ENCODE measurements at places on chromosomes 6 and 20.

- no peak for DNase-seq
Observed at GRCh38 chr6:455835-456234, 64.3 kb downstream of the IRF4 start.

DNA sequence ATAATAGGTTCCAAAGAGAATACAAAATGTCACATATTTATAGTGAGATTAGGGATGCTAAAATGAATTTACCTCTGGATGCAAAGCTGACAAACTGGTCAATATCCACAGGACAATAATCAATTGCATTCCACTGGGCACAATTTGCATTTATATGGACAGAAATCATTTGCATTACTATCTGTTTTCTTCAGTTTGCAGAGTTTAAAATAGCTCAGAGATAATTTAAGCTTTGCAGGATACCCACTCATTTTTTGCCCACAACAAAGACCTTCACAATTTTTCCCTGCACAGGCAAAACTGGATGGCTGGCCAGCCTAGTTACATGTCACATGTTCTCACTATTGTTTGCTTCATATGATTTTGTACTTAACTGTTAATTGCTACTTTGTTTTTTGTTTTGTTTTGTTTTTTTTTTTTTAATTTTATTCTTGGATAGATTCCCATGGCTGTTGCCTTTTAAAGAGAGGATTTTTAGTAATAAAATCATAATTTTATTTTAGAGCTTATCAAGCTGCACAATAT lies 483.5 kb downstream of the UTRN start:
- DNase-seq: no peak

- DNase-seq: no peak
Observed at GRCh38 chr6:78089531-78089930, 436.7 kb downstream of the MEI4 start.

DNA sequence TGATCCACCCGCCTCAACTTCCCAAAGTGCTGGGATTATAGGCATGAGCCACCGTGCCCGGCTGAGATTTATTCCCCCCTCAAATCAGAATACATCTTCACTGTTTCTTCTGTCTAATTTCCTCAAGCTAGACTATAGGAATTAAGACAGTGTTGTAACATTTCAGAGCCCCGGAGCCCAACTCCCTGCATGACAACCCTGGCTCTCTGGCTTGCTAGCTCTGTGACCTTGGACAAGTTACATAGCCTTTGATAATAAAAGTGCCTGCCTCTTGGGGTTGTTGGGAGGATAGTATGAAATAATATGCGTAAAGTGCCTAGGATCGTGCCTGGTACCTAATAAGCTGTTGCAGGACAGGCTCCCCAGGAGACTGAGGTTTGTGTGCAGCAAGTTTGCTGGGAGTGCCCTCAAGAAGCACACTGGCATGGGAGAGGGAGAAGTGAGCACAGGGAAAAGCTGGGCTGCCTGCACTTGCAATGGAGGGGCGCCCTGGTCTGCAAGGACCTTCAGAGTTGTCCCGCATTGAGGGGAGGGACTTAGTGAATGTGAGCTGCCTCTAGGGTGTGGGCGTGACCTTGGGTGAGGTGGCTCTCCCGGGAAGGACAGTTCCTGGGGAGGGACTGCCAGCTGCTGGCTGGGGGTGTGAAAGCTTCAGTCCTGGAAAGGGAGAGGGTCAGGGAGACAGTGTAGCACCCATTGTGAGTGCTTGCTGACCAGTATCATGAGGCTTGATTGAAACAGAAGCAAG lies 43.4 kb downstream of the TAF8 start:
- peak; percentile 50 for DNase-seq

DNA sequence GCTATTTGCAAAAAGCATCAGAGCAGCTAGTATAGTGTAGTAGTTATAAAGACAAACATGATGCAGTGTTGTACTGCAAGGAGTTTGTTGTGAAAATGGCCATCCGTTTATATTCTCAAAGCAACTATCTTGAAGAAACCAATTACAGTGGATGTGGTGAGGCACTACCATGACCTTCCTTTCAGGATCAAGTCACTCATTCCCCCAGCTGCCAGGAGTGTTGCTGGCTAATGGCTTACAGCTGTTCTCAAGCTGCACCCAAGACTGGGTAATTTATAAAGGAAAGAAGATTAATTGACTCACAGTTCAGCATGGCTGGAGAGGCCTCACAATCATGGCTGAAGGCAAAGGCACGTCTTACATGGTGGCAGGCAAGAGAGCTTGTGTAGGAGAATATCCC lies 29.0 kb downstream of the ADGRF4 start:
- DNase-seq: no peak

Data from transverse colon (tissue), 4 donors.